Adrenal gland (tissue), 19 donors: ENCODE measurements at places on chromosomes 12 and 14. TPM values are rescaled to one million over a fixed set of nuclear protein-coding genes. Genes with fewer than 3 reads are reported as not detected.

CAPZA3 gene
- total RNA-seq: not detected

DNA sequence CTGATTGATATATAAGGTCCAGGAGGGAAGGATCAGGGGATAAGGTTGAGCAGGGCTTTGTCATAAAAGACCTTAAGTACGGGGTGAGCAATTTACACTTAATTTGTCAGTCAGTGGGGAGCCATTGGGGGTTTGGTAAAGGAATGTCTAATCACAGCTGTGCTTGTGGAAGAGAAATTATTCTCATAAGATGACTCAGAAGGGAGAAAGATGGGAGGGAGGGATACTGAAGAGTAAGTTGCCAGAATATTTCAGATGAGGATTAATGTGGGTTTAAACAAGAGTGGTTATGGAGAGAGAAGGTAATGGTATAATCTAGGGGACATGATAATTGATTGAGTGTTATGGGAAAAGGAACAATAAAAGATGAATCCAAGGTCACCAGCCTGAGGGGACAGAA is 500.1 kb upstream of the CCDC196 start:
- H3K27ac ChIP-seq: no peak overlapping the region
- no peaks in the 10 kb centered on the region for H3K4me1 ChIP-seq
- H3K36me3 ChIP-seq: no peaks in the 10 kb centered on the region
- H3K27me3 ChIP-seq: no peaks in the 10 kb centered on the region
- no peak overlapping the region for H3K4me3 ChIP-seq

GRCh38 chr12:114945351-114945750 is 261.4 kb upstream of the TBX3 start:
- H3K36me3 ChIP-seq: no peaks in the 10 kb centered on the region
- H3K4me1 ChIP-seq: no peaks in the 10 kb centered on the region
- H3K27me3 ChIP-seq: no peaks in the 10 kb centered on the region
- no peak overlapping the region for H3K4me3 ChIP-seq

RIMBP2 gene
- not detected for total RNA-seq

GRCh38 chr12:3381059-3382047 is 109.7 kb upstream of the PRMT8 start:
- H3K36me3 ChIP-seq: no peaks in the 10 kb centered on the region
- H3K4me1 ChIP-seq: no peaks in the 10 kb centered on the region
- no peak overlapping the region for H3K4me3 ChIP-seq
- H3K27me3 ChIP-seq: no peaks in the 10 kb centered on the region

KRT2 gene
- total RNA-seq: not detected

DNA sequence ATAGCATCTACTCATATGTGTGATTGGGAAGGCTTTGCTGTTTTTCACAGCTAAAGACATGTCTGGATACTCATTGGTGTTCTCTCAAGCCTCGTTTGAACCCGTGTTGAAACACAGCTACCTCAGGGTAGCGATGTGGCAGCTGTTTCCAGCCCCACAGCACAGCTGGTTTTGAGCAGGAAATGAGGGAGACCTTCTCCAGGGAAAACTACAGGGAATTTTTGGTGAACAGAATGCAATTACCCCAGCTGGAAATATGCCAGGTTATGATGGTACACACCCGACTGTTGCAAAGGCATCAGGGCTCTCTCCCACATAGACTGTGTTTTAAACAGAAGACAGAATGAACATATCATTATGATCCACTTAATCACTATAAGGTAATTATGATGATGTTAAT is 828.9 kb downstream of the VRK1 start:
- no peak overlapping the region for H3K4me3 ChIP-seq
- no peaks in the 10 kb centered on the region for H3K4me1 ChIP-seq
- H3K36me3 ChIP-seq: no peaks in the 10 kb centered on the region
- H3K27ac ChIP-seq: no peak overlapping the region
- no peaks in the 10 kb centered on the region for H3K27me3 ChIP-seq

DNA sequence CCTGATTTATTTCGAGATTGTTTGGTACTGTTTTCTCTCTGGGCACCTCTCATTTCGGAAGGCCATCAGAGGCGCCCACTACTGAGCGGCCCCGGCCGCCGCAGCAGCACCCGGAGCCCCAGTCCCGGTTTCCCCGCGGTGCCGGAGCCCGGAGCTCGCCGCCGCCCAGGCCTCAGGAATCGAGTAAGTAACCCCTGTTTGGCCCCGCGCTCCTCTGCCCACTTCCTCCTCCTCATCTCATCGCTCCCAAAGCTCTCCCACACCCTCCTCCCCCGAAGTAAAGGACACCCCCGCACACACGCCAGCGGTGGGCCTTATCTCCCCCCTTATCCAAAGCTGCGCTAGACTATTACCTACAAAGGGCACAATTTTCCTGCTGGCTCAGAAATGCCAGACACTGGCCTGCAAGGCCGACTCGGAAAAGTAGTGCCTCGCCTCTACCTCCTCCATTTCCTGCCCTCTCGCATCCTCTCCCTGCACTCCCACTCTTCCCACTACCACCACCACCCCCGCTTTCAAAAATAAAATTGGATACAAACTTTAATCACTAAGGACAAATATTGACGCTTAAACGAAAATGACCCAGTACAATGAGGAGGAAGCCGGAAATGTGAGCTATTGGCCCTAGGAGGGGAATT is 637 bp upstream of the FOXG1 start:
- peak overlapping the region; percentile 52 for H3K4me3 ChIP-seq
- peaks cover 15% of the 10 kb centered on the region for H3K4me1 ChIP-seq
- DNase-seq: no peak

GRCh38 chr12:116534311-116535121 is 24.7 kb upstream of the MAP1LC3B2 start:
- peaks cover 20% of the 10 kb centered on the region for H3K4me1 ChIP-seq
- DNase-seq: peak; percentile 35
- no peaks in the 10 kb centered on the region for H3K36me3 ChIP-seq
- peak overlapping the region; percentile 13 for H3K4me3 ChIP-seq
- peak overlapping the region; percentile 11 for H3K27ac ChIP-seq
- H3K27me3 ChIP-seq: no peaks in the 10 kb centered on the region

TGM1 gene
- 0.39 TPM for total RNA-seq

DHH gene
- 0.51 TPM for total RNA-seq

GRCh38 chr14:106613256-106613655 is 1086.9 kb downstream of the TMEM121 start:
- H3K27me3 ChIP-seq: no peaks in the 10 kb centered on the region
- H3K4me3 ChIP-seq: no peak overlapping the region
- no peak for DNase-seq
- H3K4me1 ChIP-seq: no peaks in the 10 kb centered on the region
- no peak overlapping the region for H3K27ac ChIP-seq

AHSA1 gene
- total RNA-seq: 161 TPM

DNA sequence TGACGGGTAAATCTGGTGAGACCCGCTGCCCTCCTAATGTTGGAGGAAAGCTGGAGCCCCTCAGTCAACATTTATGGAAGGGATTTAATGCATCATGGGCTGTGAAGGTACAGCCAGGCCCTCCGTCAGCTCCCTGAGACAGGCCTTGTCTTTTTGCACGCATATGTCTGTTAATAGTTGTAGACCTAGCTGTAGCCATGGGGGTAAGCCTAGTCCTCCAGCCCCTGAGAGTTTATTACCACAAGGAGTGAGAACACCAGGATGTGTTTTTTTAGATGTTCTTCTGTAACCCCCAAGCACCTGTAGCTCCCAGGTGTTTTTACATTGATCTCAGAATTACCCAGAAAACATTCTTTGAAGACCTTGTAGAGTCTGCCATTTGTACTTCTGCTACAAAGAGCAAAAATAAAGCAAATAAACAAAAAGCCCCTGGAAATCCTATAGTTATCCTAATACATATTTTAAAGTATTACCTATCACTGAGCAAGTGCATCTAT is 25.5 kb downstream of the ETV6 start:
- no peaks in the 10 kb centered on the region for H3K27me3 ChIP-seq
- DNase-seq: no peak
- H3K4me3 ChIP-seq: no peak overlapping the region
- H3K27ac ChIP-seq: no peak overlapping the region
- peaks cover 12% of the 10 kb centered on the region for H3K4me1 ChIP-seq
- H3K36me3 ChIP-seq: no peaks in the 10 kb centered on the region

DNA sequence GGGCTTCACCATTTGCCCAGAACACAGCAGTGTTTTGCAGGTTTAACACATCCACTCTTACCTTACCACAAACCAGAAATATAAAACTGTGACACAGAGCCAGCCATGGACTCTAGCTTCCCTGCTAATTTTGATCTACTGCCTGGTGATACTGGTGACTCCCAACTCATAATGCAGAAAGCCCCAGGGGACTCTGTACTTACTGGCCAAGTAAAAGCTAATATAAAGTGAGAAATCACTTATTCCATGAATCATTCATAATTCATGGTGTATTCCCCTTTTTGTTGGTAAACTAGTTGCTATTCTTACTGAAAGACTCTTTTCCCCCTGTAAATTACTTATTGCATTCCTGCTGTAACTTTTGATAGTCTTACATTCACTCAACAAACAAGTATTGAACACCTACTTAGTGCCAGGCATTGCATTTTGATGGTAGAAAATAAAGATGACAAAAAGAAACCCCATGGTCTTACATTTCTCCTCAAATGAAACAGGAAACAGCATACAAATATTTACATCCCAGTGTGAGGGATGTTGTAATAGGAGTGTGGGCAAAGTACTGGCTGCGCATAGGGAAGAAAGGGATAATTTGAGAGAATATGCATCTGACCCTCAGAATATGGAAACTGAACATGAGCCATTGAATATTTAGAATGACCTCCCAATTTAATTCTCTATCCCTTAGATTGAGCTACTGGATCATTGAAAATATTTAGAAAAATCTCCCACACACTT is 279.6 kb downstream of the PDZRN4 start:
- H3K27me3 ChIP-seq: no peaks in the 10 kb centered on the region
- H3K4me3 ChIP-seq: no peak overlapping the region
- no peaks in the 10 kb centered on the region for H3K36me3 ChIP-seq
- no peak for DNase-seq
- H3K4me1 ChIP-seq: no peaks in the 10 kb centered on the region

DNA sequence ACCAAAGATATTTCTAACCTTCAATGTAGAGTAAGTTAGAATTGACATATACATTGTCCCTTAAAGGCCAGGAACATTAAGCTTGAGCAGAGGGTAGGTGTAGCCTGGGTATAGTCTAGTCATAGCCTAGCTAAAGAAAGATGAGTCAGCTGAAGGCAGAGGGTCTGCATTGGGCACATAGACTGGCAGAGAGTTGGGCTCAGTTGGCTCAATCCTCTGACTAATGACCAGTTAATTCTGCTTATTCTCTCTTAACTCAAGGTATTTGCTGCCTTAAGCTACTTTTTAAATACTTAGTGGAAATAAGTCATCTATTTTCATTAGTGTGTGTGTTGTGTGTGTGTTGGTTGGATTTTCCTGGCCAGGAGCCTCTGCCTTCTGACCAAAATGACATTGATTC is 467.1 kb downstream of the RAD51B start:
- no peak overlapping the region for H3K4me3 ChIP-seq
- H3K4me1 ChIP-seq: no peaks in the 10 kb centered on the region
- H3K27ac ChIP-seq: no peak overlapping the region
- DNase-seq: no peak

DNA sequence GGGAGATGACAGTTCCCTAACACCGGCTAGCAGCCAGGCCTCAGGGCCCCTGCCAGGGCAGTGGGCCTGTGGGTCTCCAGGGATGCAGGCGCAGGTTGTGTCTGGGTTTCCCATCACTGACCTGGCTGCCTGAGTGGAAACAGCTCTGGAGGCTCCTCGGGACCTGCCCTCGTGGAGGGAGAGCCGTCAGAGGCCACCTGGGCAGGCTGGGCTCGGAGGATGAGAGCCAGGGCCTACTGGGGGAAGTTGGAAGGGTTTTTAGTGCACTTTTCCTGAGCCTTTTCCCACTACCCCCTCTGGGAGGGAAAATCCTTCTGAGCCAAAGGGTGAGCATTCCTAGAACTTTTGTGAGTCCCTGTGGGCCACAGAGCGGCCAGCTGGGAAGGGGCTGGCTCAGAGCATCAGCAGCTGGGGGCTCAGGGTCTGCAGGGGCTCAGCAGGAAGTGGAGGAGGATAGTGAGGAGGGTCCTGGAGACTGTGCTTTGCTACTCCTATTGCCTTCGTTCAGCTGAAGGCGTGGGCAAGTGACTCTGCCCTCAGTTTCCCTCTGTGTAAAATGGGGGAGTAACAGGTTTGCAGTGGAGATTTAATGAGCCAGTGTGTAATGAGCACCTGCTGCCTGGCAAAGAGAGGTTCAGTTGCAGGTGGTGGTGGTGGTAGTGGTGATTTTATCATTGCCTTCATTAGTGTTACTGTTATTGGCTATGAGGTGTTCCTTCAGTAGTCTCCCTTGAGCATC is 1.8 kb downstream of the SH2B3 start:
- no peaks in the 10 kb centered on the region for H3K27me3 ChIP-seq
- no peak for DNase-seq
- peak overlapping the region; percentile 97 for H3K27ac ChIP-seq
- no peak overlapping the region for H3K4me3 ChIP-seq

TRPV4 gene
- 0.30 TPM for total RNA-seq

MYO1H gene
- not detected for total RNA-seq

- peaks cover 6% of the 10 kb centered on the region for H3K27me3 ChIP-seq
- DNase-seq: no peak
- H3K27ac ChIP-seq: no peak overlapping the region
- H3K4me3 ChIP-seq: peak overlapping the region; percentile 50
- peaks cover 5% of the 10 kb centered on the region for H3K4me1 ChIP-seq
Observed at GRCh38 chr12:32895688-32896431, 717 bp downstream of the PKP2 start.

- peaks cover 6% of the 10 kb centered on the region for H3K27me3 ChIP-seq
- H3K4me3 ChIP-seq: no peak overlapping the region
- H3K4me1 ChIP-seq: no peaks in the 10 kb centered on the region
- no peak overlapping the region for H3K27ac ChIP-seq
Observed at GRCh38 chr14:24710403-24711112, 76.6 kb upstream of the GZMB start.

SERPINA12 gene
- total RNA-seq: not detected
